ENCODE measurements at places on chromosomes 13 and 19. TPM values are rescaled to one million over a fixed set of nuclear protein-coding genes. Genes with fewer than 3 reads are reported as not detected.

Gene OCEL1
- total RNA-seq = 5.9 TPM

Gene SH2D3A
- not detected for total RNA-seq

Gene ZNF627
- total RNA-seq = 48.7 TPM

GRCh38 chr19:2412449-2412848 lies 14.9 kb downstream of the TIMM13 start:
- DNase-seq = no peak

Gene PROZ
- not detected for total RNA-seq

Gene COL4A1
- total RNA-seq = 737 TPM

Gene MISP3
- 2.0 TPM for total RNA-seq

DNA sequence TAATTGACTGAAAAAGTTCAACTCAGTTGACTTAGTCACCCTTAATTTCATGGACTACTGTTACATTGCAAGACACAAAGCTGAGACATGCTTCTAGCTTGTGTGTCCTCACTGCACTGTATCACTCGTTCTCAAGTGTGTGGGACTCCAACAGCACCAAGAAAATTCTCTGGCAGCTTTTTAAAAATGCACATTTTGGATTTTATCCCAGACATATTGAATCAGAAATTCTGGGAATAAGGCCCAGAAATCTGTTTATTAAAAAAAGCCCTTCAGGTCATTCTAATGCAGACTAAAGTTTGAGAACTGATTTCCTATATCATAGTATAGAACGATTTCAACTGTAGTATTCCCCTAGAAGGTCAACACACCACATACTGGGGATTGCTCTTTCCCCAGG lies 1485.3 kb downstream of the PCDH9 start:
- DNase-seq = no peak

GRCh38 chr19:40721936-40722661 lies 5.2 kb downstream of the ITPKC start:
- no peak for DNase-seq

- DNase-seq = no peak
Observed at GRCh38 chr19:41657157-41657556, 30.3 kb upstream of the CEACAM4 start.

DNA sequence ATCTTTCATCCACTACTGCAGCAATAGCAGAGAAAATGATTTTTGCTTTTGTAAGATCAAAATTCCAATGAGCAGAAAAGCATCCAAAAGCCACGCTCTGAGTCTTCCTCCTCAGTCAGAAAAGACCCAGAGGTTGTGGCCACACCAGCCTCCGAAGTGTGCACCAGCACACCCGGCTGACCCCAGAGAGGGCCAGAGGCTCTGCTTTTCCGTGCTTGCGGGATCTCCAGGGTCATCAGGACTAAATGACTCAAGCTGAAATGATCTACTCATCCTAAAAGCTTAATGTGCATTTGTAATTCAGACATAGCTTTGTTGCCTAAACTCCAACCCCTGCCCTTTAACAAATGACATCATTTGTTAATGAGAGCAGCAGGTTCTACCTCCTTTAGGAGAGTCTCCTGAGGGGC lies 16.5 kb downstream of the RXFP2 start:
- DNase-seq = no peak

GRCh38 chr13:35729926-35730627 lies 253.6 kb upstream of the MAB21L1 start:
- DNase-seq = no peak

Gene UPF1
- 105 TPM for total RNA-seq

DNA sequence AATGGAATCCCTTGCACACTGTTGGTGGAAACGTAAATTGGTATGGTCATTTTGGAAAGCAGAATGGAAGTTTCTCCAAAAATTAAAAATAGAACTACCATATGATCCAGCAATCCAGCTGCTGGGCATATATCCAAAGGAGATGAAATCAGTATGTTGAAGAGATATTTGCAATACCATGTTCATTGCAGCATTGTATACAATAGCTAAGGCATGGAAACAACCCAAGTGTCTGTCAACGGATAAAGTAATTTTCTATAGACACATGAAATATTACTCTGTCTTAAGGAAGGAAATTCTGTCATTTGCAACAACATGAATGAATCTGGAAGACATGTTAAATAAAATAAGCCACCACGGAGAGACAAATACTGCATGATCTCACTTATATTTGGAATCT lies 124.7 kb downstream of the GPC5 start:
- DNase-seq = no peak

GRCh38 chr19:13621413-13621812 lies 115.1 kb upstream of the CACNA1A start:
- DNase-seq = no peak

DNA sequence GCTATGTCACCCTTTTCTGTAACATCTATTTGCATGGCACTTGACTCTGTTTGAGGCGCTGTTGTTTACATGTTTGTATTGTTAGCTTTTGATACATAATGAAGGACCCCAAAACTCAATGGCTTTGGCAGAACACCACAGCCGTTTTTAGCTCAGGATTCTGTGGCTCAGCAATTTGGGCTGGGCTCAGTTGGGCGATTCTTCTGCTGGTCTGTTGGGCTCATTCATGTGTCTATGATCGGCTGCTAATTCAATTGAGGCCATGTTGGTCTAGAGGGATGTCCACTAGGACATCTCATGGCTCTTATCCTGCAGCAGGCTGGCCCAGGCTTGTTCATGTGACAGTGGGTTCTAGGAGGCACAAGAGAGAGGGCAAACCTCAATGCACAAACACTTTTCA lies 33.9 kb downstream of the VSTM2B start:
- DNase-seq = no peak

- no peak for DNase-seq
Observed at GRCh38 chr13:52371736-52372247, 34.2 kb downstream of the THSD1 start.

GRCh38 chr13:27043013-27043412 lies 128.6 kb downstream of the USP12 start:
- peak; percentile 23 for DNase-seq

DNA sequence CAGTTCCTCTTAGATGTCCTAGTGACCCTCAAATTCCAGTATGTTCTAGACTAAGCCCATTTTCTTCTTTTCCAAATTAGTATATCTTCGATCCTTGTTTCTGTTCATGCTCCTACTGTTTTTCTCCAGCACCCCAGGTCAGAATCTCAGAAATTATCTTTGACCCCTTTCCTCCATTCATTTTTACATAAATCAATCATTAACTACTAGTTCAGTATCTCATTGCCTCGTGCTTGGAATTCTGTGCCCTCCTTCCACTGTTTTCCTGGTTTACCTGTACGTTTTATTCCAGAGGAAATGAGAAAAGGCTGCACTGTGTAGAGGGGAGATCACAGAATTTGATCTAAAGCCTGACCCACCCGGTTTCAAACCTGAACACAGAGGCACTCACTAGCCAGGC lies 107.9 kb downstream of the LRCH1 start:
- DNase-seq = no peak

DNA sequence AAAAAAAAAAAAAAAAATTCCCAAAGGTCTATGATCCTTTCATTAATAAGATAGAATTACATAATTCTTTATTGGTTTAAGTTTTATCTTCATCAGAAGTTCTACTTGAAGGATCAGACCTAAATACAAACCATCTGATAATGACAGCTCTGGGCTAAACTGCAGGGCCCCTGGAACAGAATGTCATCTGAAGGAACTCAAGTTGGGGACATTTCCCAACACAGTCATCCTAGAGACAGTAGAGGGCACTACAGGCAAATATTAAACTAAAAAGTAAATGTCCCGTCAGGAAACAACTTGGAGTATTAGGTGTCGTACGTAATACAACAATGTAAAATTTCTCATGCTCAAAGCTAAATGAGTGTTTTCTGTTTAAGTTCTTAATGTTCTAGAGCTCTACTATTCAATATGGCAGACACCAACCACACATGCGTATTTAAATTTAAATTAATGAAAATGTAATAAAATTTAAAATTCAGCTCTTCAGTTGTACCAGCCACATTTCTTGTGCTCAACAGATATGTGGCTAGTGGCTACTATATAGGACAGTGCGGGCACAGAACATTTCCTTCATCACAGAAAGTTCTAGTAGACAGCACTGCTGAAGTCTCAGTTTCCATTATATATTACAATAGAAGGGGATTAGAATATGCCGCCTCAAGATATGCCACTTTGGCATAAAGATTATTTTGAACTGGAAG lies 21.8 kb upstream of the NAXD start:
- no peak for DNase-seq

Gene RHPN2
- 7.0 TPM for total RNA-seq

- no peak for DNase-seq
Observed at GRCh38 chr19:38395381-38396114, 7.1 kb downstream of the SPRED3 start.

DNA sequence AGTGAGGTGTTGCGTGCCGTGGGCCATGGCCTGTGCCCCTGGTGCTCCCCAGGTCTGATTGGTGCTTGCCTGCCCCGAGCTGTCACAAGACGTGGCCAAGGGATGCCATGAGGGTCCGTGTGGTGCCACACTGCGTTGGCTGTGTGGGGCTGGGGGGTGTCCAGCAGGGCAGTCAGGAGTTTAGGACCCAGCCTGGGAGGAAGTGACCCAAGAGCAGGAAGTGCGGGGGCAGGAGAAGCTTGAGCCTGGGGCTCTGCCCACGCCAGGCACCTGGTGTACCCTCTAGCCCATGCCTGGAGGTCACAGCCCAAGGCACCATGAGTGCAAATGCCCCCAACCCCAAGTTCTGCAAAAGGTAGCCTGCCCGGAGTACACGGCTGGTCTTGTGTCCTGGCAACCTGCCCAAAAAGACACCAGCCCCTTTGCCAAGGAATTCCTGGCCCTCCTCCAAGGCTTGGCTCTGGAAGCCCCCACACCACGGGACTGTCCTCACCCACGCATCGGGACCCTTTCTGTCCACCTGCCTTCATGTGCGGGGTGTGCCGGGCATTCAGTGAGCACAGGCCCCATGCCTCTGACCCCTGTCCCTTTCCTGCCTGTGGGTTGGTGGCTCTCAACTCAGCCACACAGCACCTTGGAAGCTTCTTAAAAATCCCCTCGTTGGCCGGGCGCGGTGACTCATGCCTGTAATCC lies 24.9 kb downstream of the MPND start:
- DNase-seq = peak; percentile 49

Gene ADGRE3
- total RNA-seq = 0.14 TPM

- no peak for DNase-seq
Observed at GRCh38 chr13:40031031-40031430, 375.6 kb downstream of the COG6 start.

Gene ZNF154
- 0.88 TPM for total RNA-seq

- DNase-seq = no peak
Observed at GRCh38 chr13:50437252-50437651, 406.2 kb downstream of the DLEU7 start.

- DNase-seq = no peak
Observed at GRCh38 chr19:33263325-33264023, 37.8 kb upstream of the SLC7A10 start.

DNA sequence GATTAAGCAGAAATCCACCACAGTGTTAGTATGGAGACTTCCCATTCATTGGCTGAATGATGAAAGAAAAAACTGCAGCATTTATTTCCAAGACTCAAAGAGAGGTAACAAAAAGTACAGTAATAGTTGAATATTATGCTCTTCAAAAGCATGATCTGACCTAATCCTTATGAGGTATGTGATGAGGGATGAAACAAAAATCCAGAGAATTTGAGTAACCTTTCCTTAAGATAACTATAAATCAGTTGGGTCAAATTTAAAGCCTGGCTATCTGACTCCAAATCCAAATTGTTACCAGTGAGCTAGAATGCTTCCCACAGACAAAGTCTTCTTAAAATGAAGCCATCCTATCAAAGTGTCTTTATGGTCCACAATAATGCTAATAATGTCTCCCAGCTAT lies 38.1 kb downstream of the NUFIP1 start:
- no peak for DNase-seq

DNA sequence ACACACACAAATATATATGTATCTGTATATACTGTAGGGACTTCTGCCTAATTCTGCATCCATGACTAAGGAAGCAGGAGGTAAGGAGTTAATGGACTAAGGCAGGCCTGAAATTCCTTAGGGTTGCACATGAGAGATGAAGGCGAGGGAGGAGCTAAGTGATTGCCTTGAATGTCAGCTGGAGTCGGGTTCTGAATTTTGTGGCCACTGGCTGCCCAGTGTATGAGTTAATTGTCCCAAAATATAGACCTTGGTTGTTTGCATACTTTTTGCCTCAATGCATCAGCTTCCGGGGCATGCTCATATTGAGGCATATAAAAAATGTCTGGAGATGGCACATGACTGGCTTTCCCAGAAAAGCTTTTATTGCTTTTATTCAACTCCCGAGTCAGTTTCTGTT lies 245.5 kb downstream of the TDRD3 start:
- no peak for DNase-seq

Gene CRX
- not detected for total RNA-seq

DNA sequence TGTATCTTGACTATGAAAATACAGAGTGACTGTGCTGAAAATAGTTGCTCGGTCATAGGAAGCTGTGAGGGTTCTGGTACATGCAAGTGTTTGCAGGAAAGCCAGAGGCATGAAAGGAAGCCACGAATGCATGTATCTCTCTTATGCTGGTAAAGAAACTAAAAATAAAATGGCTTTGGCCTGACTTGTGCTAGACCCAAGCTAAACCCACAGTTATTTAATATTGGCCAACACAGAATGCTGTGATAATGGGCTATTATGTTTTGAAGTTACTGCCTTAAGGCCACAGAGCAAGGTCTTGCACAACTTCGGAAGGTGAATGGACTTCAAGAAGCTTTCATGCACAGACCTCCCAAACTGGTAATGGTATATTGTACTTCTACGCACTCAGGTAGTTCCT lies 518.2 kb upstream of the HTR2A start:
- DNase-seq = no peak

GRCh38 chr19:15014579-15014978 lies 34.7 kb upstream of the CASP14 start:
- DNase-seq = no peak

Gene MBD3L3
- total RNA-seq = not detected

DNA sequence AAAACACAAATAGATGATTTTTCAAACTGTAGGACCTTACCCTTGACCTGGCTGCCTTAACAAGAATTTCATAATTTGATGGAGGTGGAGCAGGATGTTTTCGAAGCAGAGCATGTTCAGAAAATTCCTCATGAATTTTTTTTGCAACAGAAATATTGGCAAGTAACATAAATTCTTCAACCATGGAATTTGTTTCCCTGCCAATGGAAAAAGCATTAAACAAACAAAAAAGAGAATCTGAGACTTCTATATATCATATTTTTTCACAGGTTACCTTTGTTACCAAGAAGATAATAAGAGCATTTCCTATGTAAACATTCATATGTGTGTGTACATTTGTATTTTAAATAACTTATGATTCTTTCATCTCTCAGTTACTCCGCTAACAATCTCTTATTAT lies 18.3 kb downstream of the DIS3 start:
- no peak for DNase-seq
